Brain (organoid and tissue), 16 donors: ENCODE measurements at places on chromosomes 3 and 15.

DNA sequence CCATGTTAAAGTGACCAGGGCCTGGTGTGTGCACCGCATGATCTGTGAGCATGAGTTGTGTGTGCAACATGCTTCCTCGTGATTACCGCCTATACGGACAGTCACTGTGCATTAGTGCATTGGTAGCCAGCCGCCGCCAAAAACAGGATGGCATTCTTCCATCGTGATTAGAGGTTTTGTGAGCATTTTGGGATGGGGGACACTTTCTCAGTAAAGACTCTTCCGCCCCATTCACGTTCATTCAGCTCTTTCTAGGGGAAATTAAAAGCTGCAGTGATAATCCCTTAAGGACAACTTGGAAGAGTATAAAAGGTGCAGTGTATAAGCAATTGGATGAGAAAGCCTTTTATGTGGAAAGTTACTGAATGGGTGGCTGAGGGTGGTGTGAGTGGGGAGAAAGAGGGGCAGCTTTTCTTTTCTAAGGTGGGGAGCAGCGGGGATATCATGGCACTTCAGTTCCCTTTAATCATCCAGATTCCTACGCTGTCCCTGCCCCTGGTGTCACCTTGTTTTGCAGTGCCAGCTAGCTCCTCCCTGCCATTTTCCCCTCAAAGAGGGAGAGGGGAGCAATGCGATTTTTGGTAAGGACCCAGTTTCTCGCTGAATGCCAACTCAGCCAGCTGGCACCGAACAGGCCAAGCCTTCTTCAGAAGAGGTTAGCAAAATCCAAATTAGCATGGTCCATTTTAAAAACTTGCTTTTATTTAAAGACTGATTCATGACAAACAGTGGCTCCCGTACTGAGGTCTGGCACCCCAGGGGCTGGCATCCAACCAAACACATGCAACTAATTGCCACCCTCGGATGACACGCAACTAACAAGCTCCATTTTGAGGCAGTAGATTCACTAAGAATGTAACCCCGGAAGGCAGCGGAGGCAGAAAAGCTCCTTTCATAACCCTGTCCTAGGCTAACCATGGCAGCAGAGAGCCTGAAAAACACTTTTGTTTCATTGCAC is 447.8 kb downstream of the FHIT start:
- peak; percentile 81 for DNase-seq

DNA sequence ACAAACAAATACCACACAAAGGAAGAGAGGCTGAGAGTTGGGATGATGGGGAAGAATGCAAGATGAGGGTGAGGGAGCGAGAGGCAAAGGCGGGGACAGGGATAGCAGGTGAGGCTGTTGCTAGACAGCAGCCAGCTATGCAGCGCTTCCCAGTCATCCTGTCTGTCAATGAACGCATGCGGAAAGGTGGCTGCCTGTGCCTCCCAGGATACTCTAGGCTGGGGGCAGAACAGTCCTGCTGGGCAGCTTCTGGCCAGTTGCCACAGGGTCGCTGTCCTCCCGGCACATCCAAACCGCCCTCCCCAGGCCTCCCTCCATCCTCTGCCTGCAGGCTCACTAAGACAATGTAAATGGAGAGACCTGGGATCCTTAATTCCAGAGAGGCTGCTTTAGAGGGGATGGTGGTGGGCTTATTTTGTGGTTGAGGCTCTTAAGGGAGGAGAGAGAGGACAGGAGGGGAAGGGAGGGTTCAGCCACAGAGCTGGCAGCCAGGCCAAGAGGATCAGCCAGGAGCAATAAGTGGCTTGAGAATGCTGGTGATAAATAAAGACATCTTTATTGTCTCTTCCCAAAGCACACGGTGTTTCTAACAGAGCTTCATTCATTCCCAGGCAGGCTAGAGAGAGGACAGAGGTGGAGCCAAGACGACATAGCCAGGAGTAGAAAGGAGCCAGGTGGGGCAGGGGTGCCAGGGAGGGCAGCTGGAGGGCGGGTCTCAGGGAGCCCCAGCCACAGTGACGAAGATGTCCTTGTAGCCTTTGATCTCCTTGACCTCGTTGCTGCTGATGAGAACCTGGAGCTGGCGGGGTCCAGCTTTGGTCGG is 9.2 kb upstream of the TGM5 start:
- DNase-seq, result no peak

DNA sequence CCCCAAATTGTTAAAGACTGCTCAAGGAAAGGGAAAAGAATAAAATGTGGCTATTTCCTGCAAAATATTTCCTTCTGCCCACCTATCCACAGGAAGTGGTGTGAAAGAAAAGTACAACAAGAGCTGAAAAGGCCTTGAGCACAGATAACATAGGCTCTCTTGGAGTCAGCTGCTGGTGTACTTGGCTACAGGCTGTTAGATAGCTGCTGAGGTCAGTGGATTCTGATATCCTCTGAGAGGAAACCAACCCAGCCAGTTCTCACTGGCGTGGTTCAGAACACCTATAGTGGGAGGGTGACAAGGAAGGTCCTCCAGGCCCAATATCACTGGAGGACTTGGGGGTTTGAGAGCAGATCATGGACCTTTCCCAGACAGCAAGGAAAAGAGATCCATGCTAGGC is 124.4 kb upstream of the GAP43 start:
- no peak for DNase-seq

GRCh38 chr3:98969295-98969694 is 67.8 kb upstream of the DCBLD2 start:
- DNase-seq, result no peak

GRCh38 chr15:62715946-62716345 is 326.6 kb upstream of the TPM1 start:
- DNase-seq, result no peak

GRCh38 chr15:41809121-41809520 is 18.8 kb upstream of the JMJD7 start:
- no peak for DNase-seq

GRCh38 chr3:113498221-113499005 is 16.5 kb downstream of the SPICE1 start:
- no peak for DNase-seq
